ENCODE measurements at places on chromosomes 7 and 10.

GRCh38 chr7:6291531-6291930 lies 19.1 kb upstream of the CYTH3 start:
- no peak for DNase-seq

DNA sequence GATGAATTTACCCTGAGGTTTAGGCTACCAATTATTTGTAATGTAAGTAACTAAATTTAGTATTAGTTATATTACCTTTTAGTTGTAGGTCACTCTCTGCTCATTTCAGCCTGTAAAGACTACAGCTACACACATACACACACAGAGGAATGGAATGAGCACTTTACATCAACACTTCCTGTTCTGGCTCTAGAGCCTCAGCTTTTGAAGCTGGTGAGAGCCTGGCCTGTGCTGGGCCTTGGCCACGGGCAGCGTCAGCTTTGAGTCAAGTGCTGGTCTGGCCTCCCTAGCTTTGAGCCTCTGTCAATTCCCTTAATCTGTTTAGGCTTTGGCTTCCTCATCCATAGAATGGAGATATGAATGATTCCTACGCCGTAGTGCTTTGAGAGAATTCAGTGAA lies 141.7 kb downstream of the EGFR start:
- no peak for DNase-seq

- DNase-seq: no peak
These were observed 13.2 kb upstream of the NPS start for GRCh38 chr10:127535802-127536515.

DNA sequence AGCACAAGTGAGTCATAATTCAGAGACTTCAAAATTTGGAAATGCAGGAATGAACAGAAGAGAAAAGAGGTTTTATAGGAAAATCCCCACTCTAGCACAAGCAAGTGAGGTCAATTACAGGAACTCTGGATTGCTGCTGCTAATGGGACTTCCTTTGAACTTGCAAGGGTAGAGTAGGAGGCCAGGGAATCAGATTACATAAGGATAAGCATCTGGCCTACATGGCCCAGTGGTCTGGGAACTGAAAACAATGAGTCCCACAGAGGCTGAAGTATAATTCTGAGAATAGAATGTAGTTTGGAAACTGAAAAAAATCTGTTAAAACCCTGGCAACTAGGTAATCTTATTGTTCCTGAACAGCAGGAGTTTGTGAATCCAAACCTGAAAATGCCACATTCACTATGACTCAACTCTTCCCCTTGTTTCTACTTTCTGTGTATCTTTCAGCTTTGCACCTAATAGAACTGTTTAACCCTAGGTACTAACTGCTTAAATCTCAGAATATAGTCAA lies 66.5 kb downstream of the CTNNA3 start:
- DNase-seq: no peak

- no peak for DNase-seq
These were observed 56.8 kb upstream of the WDR11 start for GRCh38 chr10:120794390-120794789.

DNA sequence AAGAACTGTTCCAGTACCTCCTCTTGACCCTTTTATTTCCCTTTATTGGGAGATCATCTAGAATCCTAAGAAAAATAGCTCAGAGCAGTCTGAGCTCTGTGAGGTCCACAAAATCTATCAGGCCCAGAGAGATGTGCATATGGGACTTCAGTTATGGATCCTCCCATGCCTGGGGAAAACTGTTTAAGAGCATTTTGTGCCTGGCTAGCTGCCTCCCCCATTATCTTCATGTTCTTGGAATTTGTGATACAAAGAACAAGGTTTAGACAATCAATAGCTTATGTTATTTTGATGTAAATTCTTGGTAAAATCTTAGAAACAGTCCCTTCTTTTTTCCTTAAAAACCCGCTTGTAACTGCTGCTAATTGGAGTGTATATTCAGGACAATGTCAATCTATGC lies 75.2 kb downstream of the USP6NL start:
- DNase-seq: no peak

- no peak for DNase-seq
These were observed 56.5 kb upstream of the PFKFB3 start for GRCh38 chr10:6146013-6146785.

DNA sequence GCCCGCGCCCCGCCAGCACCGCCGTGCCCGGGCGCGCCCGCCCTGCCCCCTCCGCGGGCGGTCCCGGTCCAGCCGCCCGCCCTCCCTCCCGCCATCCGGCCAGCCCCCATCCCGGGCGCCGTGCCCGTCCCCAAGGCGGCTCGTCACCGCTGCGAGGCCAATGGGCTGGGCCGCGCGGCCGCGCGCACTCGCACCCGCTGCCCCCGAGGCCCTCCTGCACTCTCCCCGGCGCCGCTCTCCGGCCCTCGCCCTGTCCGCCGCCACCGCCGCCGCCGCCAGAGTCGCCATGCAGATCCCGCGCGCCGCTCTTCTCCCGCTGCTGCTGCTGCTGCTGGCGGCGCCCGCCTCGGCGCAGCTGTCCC lies at the start of gene HTRA1:
Gene HTRA1, plus strand, starts transcription at position 187 of the 362 bp plus-strand sequence. Its CDS starts 100 bp downstream, at position 287.
- DNase-seq: peak; percentile 84

GRCh38 chr10:17910125-17910789 lies 41.5 kb upstream of the SLC39A12 start:
- DNase-seq: peak; percentile 25

DNA sequence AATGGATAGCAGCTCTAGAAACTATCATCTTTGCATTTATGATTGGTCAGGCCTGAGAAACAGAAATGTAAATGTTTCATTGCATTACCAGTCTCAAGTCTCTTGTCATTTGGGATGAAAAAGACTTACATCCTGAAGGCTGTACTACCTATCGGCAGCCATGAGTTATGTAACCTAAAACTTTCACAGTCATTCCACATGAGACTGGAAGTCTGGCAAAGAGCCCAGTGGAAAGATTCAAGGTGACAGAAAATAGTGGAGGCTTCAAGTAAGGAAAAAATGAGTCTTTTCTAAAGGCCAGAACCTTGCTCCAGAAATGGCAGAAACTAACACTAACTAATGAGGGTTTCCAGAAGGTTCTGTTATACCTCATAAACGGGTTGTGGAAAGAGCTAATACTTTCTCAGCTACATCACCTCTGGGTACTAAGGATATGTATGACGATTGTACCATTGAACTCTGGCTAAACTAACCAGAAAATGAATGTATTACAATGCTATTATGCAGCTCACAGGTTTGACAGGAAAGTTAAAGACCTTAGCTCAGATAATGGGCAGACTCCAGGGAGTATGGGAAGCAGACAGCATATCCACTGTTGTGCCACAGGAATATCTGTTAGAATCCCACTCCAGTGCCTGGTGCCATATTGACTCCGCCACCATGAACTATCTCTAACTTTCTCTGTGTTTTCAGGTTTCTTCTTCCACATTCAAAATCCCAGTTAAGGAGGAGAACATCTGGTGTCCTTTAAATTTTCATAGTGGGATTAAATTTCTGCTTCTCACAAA lies 41.7 kb upstream of the DYNC1I1 start:
- no peak for DNase-seq

- DNase-seq: peak; percentile 72
These were observed 200.3 kb downstream of the LSM5 start for GRCh38 chr7:32289651-32290414.

DNA sequence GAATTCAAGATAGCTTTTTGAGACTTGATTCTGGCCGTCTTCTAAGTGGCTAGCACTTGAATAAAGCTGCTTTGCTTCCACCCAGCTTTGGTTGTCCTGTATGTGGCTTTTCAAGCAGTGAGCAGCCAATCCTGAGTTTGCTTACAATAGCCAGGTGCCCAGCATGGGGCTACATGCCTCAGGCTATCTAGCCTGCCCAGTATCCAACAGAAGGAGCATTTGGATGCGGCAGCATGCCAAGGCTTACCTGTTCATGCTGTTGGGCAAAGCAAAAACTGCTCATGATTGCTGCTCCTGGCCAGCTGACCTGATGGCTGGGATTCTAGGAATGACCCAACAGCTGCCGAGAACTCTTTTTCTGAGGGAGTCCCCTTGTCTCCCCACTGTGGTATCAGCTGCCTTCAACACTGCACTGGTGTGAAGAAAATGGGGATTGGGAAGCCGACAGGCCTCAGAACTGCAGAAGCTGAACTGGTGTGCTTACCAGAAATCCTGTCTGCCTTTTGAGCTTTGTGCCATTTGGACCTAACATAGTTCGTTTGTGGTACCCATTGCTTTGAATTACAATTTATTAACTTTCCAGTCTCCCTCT lies 618.9 kb upstream of the IGFBP3 start:
- DNase-seq: no peak

DNA sequence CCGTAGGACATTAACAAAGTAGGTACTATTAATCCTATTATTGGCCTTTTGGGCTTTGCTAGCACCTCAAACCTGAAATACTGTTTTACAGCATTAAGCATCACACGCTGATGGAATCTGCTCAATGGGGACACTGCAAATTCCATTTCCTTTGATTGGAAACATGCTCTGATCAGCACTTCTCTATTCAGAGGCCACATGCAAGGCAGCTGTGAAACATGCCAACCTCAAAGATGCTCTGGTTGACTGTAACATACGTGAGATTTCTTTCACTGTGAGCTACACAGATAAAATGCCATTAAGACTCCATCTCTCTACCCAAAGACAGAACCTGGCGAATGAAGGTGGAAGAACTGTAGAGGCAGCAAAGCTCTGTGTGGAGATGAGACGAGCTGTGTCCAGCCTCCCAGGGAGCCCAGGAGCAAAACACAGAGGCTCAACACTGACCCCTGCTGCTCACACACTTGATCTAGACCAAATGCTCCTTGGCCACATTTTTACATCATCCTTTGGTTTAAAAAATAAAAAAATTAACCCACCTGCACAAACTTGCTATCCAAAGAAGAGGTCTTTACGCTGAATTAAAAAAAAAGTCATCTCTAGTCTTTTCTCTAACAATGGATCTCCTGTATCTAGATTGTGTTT lies 8.0 kb downstream of the RSU1 start:
- DNase-seq: no peak

DNA sequence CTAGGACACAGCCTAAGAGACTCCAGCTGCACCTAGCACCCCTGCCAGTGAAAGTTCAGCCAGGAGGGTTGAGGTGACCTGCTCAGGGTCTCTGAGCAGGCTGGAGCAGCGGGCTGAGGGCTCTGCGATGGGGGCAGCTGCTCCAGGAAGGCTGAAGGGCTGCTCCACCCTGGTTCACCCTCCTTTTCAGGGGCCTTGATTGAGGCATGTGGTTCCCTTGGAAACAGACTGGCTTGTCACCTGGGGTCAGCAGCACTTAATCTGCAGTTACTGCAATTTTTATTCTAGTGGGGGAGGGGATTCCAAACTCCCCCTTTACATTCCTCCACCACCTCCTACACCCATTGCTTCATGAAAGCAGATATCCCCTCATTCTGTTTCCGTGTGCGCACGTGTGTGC lies 85.3 kb upstream of the UNC5B start:
- DNase-seq: no peak

GRCh38 chr7:157318015-157318706 lies 18.6 kb upstream of the DNAJB6 start:
- no peak for DNase-seq

- DNase-seq: peak; percentile 19
These were observed 750.2 kb downstream of the XPNPEP1 start for GRCh38 chr10:109173121-109173520.

DNA sequence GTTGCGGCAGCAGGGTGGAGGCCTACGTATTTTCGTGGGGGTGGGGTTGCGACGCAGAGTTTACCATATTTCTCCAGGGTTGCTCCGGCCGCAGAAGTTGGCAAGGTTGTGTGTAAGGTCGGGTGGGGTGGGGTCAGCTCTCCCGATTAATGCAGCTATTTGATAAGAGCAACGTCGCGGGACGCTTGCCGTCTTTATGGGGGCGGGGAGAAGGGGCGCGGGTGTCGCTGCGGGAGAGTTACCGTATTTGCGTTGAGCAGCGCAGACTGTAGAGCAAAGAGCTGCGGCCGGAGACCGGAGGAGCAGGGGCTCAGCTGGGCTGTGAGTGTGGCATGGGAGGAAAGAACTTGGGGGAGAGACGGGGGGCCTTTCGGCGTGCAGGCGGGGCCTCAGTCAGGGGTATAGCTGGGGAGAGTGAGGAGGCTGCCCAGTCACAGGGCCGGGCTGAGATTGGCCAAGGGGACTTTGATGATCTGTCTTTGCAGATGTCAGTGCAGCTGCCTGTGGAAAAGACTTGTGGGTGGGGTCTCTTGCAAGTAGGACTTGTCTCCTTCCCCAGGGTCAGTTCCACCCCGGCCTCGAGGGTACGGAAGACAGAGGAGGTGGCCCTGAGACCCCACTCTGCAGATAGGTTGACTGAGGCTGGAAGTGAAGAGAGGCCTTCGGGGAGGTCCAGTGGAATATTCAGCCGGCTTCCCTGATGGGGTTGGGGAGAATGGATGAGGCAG lies 26.6 kb downstream of the ZNF775 start:
- no peak for DNase-seq

DNA sequence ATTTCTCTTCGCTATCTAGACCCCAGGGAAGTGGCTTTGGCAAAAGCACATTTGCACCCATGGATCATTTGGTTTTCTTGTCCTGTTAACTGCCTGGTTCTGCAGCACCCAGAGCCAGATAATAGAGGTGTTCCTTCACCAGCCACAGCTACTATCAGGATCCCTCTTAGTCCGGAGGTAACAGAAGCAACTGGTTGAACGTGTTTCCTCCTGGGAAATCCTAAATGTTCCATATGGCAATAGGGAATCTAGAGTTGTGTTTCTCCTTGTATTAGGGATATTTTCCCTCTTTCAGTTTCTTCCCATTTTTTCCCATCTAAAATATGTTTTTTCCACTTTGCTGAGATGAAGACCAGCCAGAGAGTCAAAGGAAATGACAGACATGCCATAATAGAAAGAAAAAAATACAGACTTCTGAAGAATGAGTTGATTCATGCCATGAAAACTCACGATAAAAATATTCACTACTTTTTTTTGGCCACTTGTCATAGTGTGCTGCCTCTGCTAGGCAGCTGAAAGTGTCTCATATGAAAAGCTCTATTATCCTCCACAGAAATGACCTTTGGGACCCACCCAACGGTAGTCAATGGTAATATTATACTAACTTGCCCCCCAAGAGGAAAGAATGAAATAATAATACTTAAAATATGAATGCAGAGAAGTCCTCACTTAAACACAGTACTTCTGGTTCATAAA lies 472.8 kb downstream of the KCNMA1 start:
- no peak for DNase-seq

DNA sequence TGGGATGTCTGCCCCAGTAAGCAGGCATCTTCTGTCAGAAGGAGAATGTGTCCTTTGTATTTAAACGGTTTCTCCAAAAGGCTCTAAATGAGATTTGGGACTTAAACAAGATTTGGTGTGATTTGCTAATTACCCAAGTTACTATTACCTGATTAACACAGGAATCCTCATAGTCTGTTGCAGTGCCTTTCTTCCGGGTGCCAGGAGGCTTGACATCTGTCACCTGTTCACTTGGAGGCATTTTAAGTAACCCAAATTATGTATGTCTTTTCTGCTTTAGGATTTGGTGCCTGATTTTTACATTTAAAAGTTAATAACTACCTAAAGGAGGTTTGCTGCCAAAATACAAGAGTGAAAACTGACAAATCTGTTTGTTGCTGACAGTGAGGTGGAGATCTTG lies 587.9 kb upstream of the GALNT17 start:
- no peak for DNase-seq
